ENCODE measurements at places on chromosomes 16 and 17.

DNA sequence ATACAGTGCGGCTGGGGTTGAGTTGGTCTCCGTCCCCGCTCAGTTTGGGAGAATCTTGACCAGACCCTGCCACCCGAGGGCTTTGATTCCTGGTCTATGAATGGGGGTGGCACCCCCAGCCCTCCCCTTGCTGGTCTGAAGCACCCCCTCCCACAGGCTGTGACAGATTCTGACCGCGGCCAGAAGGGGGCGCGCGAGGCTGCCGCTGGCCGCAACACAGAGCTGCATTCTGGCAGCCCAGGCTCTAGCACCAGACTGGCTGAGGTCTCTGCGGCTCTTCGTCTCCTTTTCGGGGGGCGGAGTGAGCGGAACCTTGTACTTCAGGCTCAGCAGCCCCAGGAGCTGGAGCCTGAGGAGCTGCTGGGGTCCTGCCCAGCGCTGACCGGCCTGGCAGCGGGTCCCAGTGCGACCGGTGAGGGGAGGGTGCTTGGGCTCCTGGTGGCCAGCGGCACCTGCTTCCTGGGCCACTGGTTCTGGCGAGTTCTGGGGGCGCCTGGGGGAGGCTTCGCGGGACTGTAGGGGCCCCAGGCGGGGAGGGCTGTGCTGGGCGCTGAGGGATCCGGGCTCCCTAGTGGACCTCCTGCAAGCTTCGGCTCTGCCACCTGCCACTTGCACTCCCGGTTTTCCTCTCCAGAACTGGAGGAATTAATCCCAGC, 1011.6 kb downstream of the KCNJ18 start:
- no peak for DNase-seq

GRCh38 chr16:69323415-69323814, 7.0 kb downstream of the PDF start:
- DNase-seq = no peak

DNA sequence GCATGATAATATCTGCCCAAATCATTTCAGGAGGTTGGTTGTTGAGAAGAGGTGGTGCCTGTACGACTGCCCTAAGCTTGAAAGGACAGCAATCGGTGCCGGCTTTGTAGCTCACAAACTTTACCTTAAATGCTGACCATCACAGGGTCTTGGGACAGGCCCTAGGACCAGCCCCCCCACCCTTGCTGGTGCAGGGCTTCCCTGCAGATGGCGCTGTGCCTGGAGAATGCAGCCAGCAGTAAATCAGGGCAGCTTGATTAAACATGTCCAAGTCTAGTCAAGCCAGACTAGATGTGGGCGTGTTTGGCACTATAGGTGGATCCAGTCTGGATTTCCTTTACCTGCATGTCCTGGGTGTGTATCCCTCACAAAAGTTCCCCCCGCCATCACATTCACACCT, 135.5 kb upstream of the CRHR1 start:
- no peak for DNase-seq

DNA sequence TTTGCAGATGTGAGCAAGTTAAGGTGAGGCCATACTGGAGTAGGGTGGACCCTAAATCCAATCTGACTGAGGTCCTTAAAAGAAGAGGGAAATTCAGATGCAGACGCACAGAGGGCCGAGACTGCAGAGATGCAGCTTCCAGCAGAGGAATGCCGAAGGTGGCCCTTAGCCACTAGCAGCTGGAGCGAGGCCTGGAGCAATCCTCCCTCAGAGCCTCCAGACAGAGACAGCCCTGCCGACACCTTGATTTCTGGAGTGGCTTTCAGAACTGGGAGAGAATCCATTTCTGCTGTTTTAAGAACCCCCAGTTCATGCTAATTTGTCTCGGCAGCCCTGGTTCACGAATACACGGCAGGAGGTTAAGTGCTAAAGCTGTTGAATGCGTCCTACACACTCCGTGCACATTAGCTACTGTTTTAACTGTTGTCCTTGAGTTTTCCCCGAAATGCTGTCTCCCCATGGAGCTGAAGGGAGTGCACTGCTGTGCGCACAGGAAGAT, 135.5 kb downstream of the IRF8 start:
- DNase-seq = no peak

GRCh38 chr17:39679521-39680192, 8.2 kb downstream of the PGAP3 start:
- DNase-seq = no peak

- no peak for DNase-seq
Observed at GRCh38 chr17:9104370-9105041, 83.2 kb downstream of the NTN1 start.

DNA sequence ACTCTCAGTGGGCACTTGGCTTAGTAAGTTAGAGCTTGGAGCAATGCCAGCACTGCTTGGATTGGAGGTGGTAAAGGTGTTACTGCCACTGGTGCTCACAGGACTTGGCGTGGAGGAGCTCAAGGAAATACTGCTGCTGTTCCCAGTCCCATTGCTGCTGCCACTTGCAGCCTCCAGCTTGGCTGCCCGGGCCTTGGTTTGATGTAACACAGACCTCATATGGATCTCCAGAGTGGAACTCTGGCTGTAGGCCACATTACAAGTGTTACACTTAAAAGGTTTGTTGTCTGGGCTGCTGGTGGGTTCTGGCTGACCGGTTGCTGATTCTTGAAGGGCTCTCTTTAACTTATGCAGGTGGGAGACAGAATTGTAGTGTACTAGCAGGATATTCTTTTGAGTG, 250.3 kb downstream of the ZFHX3 start:
- DNase-seq = peak; percentile 91

DNA sequence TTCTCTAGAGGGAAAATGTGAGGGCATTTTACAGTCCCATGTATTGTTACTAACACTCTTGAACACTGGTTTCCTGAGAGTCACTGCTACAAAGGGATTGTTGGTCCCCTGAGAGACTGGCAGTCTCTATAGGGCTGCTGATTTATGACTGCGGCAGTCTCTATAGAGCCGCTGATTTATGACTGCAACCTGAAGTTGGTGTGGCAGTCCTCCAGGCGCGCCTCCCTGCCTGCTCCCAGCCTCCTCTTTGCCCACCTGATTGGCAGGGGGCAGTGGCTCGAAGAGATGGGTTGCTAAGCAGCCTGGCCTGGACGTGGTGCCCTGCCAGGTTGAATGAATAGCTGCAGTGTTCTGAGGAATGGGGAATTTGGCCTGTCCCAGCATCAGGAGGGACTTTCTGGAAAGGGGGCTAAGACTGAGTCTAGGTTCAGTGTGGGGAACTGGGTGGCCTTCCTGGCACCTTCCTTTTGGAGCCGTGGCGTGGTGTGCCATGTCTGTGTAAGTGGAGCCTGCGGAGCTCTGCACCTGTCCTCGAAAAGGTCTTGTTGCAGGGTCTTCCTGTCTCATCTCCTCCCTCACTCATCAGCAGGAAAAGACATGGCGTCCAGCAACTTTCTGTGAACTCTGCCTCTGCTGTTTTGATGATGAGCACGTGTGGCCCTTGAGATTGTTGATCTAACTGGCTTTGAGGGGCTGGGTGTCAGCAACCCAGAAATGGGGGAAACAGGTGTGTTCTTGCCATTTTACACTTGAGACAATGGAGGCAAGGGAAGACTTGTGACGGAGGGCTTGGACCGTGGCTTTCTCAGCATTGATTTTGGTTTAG, 24.9 kb downstream of the SAP30BP start:
- DNase-seq = no peak

GRCh38 chr16:70561623-70562022, 38.0 kb downstream of the SF3B3 start:
- DNase-seq = no peak

GRCh38 chr17:80706463-80706867, 161.8 kb downstream of the RPTOR start:
- peak; percentile 23 for DNase-seq

- no peak for DNase-seq
Observed at GRCh38 chr17:38428643-38429371, 543 bp downstream of the ARHGAP23 start.

- no peak for DNase-seq
Observed at GRCh38 chr17:1112875-1113274, 66.9 kb downstream of the ABR start.

GRCh38 chr17:13212860-13213259, 195.0 kb upstream of the ELAC2 start:
- DNase-seq = no peak

GRCh38 chr16:13110124-13110796, 208.9 kb downstream of the SHISA9 start:
- no peak for DNase-seq

DNA sequence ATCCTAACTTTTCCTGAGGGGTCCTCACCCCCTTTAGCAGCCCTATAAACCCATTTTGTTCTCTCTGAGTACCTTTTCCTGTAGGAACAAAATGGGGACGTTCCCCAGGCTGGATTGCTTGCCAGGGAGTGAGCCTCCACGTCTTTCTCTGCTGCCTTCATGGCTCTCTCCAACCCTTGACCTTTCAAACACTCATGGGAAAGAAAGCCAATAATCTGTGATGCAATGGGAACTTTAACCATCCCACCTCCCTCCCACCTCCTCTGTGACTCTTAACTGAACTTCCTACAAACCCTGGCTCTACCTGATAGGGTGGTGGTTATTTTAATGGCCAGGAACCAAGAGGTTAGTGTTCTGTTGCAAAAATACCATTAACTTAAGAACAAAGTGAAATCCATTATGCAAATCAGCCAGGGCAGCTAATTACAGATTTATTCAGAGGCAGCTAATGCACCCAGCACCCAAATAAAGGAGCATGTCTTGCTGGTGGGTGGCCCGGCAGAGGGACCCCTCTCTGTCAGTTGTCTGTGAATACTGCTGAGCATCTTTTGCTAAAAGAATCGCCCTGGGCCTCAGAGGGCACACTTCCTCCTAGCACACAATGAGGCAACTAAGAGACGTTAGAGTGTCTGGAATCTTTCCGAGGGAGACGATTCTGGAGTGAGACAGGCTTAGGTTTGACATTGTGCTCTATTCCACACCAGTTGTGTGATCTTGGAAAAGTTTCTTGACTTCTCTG, 3.0 kb downstream of the PIPOX start:
- DNase-seq = no peak

- peak; percentile 14 for DNase-seq
Observed at GRCh38 chr17:79991140-79991923, 44.3 kb downstream of the TBC1D16 start.

GRCh38 chr16:73199214-73199613, 151.3 kb upstream of the ZFHX3 start:
- no peak for DNase-seq

- no peak for DNase-seq
Observed at GRCh38 chr16:14199624-14200023, 128.5 kb downstream of the MRTFB start.

DNA sequence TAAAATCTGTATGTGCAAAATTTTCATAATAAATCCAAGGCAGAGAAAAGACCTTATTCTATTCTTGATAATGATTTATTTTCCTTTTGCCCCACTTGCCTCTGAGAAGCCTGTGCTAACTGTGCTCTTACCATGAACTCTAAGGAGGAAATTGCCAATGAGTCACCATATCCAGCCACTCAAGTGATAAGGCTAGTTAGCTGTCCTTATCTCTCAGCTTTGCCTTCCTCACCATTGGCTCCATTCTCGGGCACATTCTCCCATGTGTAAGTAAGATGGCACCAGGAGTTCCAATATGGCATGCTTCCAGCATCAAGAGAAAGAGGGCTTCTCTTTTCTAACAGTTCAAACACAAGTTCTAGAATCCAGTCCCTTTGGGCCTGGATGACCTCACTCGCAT, 142.4 kb downstream of the TOX3 start:
- no peak for DNase-seq

GRCh38 chr17:35376245-35376644, 2.8 kb upstream of the SLFN11 start:
- DNase-seq = no peak

- DNase-seq = no peak
Observed at GRCh38 chr17:49110509-49110908, 22.1 kb upstream of the B4GALNT2 start.

GRCh38 chr16:88681709-88682451, 4.4 kb downstream of the SNAI3 start:
- DNase-seq = no peak

- no peak for DNase-seq
Observed at GRCh38 chr17:29977836-29978235, 36.4 kb downstream of the EFCAB5 start.

- no peak for DNase-seq
Observed at GRCh38 chr16:82016964-82017363, 5.7 kb upstream of the SDR42E1 start.

DNA sequence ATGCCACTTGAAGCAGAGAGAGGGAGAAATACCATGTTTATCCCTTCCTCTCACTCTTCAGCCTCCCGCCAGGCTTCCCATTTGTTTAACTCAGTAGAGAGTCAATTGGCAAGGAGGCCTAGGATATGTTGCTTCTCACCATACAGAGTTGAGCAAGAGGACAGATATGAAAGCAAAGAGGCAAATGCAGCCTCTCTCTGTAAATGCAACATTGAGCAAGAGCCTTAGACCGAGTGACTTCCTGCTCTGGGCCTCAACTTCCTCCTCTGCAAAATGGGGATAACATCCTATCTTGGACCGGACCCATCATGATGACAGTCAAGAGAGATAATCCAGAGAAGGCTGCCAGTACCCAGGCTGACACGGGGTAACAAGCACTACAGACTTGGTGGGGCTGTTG, 36.8 kb downstream of the SOCS1 start:
- no peak for DNase-seq

DNA sequence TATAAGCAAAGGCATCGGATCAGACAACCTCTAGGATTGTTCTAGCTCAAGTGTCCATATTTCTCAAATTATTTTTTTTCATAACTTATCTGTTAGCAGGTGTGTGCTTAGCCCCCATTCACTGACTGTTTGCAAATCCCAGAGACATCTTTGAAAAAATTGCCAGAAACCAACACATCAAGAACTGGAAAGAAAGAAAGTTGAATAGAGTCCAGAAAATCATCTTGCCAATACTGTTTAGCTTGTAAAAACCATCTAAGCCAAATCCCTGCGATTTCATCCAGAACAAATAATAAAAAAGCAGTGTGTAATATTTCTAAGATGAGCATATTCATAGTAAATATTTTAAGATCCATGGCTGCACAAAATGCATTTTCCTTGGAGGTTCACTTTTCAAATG, 64.5 kb downstream of the WSCD1 start:
- no peak for DNase-seq

GRCh38 chr16:85610446-85611193, 2.5 kb upstream of the GSE1 start:
- DNase-seq = peak; percentile 82

GRCh38 chr17:12624211-12624610, 41.5 kb upstream of the MYOCD start:
- DNase-seq = no peak

Measured in DMS79 (cell line).